NCI-H1417 treated with DMSO at 0.1 percent for 48 hours (cell line): ENCODE measurements at places on chromosomes 3 and 15.

DNA sequence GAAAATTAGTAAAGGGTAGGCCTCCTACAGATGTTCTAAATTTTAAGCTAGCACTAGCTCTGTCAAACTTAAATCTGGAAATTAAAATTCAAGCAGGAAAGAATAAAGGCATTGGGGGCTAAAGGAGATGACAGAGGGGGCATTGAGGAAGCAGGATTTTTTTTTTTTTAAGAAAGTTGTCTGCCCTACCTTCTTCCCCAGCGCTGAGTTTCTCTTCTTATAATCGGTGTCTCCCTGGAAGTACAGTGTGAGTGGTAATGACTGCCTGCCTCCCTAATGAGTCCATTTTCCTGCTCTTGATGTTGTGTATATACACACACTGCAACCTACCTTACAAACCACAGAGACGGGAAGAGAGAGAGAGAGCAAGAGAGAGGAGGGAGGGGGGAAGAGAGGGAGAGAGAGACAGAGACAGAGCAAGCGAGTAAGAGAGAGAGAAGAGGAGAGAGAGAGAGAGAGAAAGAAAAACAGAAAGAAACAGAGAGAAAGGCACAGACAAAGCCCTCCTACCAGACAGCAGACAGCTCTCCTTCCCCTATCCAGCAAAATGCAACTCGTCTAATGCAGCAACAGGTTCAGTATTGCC is 47.0 kb downstream of the ZBTB20 start:
- peak; percentile 82 for DNase-seq

- DNase-seq: no peak
These were observed 730.2 kb upstream of the DPPA4 start for GRCh38 chr3:110067527-110067926.

- DNase-seq: no peak
These were observed 157.6 kb downstream of the UACA start for GRCh38 chr15:70605606-70606410.

- no peak for DNase-seq
These were observed 415.9 kb upstream of the KCNMB2 start for GRCh38 chr3:178120367-178120766.

- DNase-seq: no peak
These were observed 179.4 kb downstream of the VGLL4 start for GRCh38 chr3:11464356-11464755.
